ENCODE measurements at places on chromosomes 11 and 22.

- DNase-seq = no peak
These were observed 24.4 kb upstream of the FXYD6 start for GRCh38 chr11:117900720-117901440.

GRCh38 chr22:49323751-49324415 is 503.8 kb downstream of the BRD1 start:
- no peak for DNase-seq

- DNase-seq = no peak
These were observed 137.8 kb downstream of the CSNK2A3 start for GRCh38 chr11:11215058-11215815.

DNA sequence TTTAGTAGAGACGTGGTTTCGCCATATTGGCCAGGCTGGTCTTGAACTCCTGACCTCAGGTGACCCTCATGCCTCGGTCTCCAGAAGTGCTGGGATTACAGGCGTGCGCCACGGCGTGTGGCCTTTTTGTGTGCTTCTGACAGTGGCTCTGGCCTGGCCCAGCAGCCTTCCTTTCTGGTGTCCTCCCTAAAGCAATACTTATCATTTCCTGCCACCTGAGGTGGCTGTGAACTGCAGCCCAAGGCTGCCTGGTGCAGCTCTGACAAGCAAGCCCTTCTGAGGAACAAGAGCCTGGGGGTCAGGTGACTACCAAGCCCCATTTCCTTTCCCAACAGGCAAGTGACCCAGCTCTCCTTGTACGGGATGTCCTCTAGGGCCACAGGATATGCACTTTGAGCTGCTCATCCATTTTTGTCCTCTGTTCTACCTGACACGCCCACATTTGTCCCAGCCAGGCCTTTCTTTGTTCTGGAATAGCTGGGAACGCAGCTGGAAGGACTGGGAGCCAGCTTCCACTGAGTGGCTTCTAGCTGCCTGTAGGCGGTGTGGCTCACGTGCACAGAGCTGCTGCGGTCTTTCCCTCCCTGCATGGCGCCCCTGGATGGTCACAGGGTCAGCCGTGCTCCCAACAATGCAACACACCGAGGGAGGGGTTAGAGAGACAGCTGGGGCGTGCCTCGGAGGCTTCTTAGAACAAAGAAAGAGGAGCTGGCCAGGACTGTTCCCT is 12.3 kb upstream of the BID start:
- no peak for DNase-seq

GRCh38 chr11:76151556-76152085 is 54.7 kb downstream of the WNT11 start:
- DNase-seq = no peak

DNA sequence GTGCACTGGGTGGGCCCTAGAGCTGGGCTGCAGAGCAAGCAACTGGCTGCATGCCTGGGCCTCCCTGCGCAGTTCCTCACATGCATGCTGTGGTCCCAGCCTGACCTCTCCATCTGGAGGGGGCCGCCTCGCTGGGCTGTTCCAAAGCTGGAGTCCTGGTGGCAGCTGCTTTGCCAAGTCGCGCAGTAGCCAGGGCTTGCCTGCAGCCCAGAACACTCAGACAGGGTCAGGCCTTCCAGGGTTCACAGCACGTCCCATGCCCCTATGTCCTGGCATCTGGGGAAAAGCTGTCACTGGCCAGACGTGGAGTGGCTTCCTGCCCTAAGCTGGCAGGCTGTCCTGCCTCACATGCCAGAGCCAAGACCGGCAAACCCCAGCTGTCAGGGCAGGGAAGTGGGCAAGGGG is 16.5 kb upstream of the CDC42EP2 start:
- no peak for DNase-seq

DNA sequence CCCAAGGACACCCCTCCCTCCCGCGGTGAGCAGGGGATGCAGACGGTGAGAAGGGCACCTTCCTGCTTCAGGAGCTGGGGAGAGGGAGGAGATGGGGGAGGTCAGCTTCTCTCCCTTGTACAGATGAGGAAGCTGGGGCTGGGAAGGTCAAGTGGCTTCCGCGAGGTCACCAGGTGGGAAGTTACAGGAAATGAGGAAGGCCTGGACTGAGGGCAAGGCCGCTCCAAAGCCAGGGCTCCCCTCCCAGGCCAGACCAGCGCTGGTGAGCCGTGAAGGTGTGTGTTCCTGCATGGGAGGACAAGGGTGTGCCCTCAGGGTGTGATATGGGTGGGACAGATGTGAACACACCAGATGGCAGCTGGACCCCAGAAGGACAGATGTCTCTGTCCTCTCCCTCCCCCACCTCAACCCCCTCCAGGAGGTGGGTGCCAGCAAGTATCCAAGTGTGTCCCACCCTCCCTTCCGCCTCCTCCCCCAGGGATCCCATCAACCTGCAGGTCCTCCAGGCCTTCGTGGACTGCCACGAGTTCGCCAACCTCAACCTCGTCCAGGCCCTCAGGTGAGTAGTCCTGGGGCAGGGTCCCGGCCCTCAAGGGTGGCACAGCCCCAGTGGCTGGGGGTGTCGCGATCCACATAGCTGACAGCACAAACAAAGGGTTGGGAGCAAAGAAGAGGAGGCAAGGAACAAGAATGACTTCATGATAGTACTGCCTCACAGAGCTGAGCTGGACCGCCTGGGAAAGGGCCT is 16.6 kb downstream of the CYTH4 start:
- no peak for DNase-seq

DNA sequence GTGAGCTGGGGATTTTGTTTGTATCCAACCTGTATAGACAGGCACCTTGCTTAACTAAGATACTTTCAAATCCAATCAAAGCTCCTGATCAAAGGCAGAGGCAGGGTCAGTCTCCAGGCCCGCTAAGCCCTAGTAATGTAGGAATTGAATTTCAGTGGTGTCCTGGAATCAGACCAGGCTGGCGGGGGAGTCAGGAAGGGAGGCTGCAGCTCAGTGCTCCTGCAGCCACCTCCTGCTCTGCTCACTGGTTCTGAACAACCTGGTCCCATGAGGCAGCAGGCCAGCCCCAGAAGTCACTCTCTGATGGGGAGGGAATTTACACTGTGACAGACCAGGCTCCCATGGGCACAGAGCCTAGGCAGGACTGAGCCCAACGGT is 38.5 kb upstream of the GALNT18 start:
- no peak for DNase-seq
